Activated naive CD4-positive, alpha-beta T cell treated with Interleukin-2 at 50 U/mL for 16 hours (primary cell): ENCODE measurements at places on chromosomes 6 and 20.

DNA sequence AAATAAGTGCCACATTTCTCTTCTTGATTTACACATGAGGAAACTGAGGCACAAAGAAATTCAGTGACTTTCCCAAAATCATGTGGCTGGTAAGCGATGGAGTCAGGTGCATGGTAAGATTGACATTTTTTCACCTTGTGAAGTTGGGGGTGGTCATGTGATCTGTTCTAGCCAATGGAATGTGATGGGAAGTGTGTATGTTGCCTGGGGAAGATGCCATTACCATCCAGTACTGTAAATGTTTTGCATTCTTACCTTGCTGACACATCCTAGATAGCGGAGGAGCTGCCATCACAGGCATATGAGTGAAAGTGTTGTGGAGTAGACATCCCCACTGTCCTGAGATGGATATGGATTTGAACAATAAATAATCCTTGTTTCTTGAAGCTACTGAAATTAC, 499.6 kb upstream of the SULF2 start:
- DNase-seq, result no peak

DNA sequence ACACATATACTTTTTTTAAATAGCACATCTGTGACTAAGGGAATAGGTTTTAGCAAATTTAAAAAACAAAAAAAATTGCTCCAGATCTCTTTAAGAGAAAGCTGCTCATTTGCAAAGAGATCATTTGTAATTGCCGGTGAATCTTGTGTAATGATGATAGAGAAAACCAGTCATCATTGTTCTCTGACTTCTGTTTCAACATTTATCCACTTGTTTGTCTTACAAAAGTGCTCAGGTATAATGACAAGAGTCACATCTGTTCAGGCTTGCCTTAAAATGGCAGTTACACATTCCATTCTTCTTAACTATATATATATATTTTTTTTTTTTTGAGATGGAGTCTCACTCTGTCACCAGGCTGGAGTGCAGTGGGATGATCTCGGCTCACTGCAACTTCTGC, 165.2 kb downstream of the AIG1 start:
- DNase-seq, result no peak

- no peak for DNase-seq
Measured at GRCh38 chr6:52707963-52708680, 37.2 kb downstream of the TMEM14A start.

DNA sequence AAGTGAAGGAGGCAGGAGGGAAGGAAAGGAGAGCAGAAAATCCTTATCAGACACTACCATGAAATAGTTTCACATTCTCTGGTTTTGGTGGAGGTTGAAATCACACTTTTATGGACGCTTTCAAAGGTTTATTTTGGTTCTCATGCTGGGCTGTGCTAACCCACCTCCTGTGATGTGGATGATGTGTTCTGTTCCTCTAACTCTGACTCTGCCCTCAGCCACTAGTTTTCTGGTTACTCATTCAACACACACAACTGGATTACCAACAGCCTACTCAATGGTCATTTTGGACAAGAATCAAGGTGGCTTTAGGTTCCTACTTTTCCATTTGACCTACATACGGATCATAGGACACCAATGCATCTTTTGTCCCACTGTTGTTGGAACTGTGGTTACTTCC, 522.1 kb upstream of the BTBD3 start:
- DNase-seq, result no peak

- no peak for DNase-seq
Measured at GRCh38 chr20:36213362-36213761, 22.9 kb upstream of the AAR2 start.
